ENCODE measurements at places on chromosomes 5 and 9.

GRCh38 chr9:99820685-99821395 is 845 bp upstream of the NR4A3 start:
- DNase-seq: peak; percentile 74

DNA sequence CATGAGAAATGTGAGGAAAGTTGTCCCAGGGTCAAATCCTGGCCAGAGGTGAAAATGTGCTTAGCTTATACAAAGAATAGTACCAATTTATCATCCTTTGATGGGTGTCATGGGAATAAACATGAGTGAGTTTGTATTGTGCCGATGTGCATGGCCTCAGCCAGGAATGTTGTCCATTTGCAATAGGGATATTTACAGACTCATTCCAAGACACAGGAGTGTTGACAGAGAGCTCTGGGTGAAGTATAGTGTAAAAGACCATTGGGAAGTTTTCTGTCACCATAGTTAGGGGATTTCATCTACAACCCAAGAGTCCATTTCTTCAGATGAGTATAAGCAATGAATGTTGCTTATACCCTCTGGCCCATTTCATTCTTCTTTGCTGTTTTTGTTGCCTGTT is 160.1 kb downstream of the DMAC1 start:
- DNase-seq: no peak

DNA sequence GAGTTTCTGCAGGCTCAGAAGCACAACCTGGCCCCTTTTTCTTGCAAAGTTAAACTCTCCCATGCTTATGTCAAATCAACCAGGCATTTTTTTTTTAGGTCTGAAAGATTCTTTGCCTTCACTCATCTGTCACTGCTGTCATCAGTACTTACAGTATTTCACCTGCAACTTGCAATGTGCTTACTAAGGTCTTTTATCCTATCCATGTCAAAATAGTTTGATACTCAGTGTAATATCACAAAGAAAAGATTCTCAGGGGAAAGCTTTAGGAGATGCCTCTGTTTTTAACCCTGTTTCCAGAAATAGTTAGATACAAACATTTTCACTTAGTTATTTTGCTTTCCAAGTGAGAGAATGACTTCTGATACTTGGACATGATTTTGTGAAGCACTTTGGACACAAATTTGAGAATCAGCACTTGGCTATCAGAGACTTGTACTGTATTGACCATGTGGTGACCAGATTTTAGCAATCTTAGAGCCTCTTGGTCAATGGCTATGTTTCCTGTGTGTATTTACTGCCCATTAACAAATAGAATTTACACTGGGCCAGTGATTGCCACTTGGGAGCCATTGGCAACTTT is 428.2 kb downstream of the IRX1 start:
- no peak for DNase-seq

DNA sequence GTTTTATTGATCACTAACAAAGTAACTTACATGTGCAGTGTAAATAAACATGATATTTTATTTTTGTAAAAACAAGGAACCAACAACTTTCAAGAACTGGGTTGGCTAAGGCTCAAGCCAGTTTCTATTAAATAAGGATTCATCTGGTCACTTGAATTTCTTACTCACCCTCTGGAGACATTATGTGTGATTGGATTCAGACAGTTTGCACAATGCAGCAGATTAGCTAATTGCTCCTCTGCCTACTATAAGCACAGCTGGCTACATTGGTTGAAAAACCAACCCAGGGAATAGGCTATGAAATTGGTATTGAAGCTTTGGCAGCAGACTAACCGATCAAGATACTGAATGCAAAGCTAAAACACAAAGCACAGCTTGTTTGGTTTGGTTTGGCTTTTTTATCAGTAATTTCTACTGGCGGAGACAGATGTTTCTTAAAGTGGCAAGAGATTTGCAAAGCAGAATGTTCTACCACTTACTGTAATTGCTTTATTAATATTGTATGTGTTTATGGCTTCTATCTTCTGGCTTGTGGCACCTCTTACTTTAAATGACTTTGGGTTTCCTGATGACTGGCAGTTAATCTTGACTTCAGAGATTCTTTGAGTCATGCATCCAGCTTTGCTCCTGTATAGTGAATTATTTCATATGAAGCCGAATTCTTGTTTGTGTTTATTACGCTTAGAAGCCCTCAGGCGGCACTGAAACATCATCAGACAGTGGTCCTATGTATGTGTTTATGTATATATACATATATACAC is 231.5 kb downstream of the MPDZ start:
- DNase-seq: no peak

DNA sequence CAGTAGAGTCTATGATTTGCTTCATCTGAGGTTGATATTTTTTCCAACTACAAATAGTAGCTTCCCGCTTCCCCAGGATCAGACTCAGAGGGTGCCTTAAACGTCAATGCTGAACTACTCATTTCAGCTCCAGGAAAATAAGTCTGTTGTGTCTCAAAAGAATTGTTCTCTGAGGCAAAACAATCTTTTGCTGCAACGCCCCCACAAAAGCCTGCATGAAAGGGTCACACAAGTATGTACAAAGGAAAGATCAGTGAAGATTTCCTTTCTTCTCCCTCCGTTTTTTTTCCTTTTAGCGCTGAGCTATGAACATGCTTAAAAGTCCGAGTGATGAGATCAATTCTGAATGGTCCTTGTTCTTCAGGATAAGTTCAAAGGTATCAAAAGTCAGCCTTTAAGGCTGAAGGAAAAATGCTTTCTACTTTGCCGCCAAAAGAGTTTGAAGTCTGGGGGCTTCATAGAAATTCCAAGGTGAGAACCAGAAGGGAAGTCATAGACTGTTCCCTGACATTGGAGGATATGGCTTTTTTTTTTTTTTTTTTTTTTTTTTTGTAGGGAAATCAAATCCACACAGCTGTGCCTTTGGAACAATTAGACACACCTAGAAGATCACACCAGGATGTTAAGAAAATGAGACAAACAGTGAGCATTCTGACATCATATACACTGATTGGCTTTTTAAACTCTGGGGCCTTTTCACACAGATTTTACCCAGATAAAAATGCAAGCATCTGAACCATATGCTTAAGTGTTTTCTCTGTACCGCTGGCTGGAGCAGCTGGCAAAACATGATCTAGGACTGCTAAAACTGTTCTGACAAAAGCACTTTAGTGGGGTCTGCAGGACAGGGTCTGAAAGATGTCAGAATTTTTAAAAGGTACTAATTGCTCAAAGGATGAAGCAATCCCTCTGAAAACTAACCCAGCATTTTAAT is 329.3 kb downstream of the ENC1 start:
- no peak for DNase-seq

- DNase-seq: no peak
Observed at GRCh38 chr5:135718151-135718550, 116.3 kb upstream of the SLC25A48 start.

- no peak for DNase-seq
Observed at GRCh38 chr9:130156672-130157071, 15.5 kb upstream of the NCS1 start.

- no peak for DNase-seq
Observed at GRCh38 chr5:57550132-57550531, 67.5 kb upstream of the ACTBL2 start.

DNA sequence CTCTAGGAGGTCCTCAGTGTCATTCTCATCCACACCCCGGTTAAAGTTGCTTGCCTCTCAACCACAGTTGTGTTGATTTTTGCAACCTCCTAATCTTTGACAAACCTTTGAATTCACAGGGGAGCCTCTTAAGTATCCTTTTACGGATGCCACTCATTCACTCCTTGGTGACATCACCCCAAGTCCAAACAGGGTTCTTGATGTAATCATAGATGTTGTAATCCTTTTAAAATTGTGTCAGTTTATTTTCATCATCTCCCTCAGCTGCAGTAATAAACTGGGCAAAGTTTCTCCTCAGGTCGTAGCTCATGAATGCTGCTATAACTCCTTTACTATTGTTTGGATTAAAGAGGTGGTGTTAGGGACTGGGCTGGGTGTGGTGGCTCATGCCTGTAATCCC is 637.2 kb upstream of the NUDT12 start:
- DNase-seq: no peak

DNA sequence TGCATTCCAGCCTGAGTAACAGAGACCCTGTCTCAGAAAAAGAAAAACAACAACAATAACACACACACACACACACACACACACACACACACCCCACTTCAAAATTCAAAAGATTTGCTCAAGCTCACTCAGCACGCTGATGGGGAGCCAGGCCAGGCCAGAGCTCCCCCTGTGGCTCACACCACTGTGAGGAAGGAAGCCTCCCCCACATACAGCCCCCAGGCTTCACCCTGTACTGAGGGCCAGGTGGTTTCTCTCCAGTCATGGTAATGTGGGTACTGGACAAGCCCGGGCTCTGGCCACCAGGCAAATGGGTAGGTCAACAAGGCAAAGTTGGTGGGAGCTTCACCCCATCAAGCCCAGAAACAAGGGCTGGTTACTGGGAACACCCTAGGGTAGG is 19.0 kb downstream of the ATOX1 start:
- DNase-seq: peak; percentile 33

GRCh38 chr5:62431735-62432620 is 19.4 kb downstream of the IPO11 start:
- peak; percentile 40 for DNase-seq

GRCh38 chr5:80864706-80865435 is 95.3 kb upstream of the RASGRF2 start:
- DNase-seq: no peak

- DNase-seq: no peak
Observed at GRCh38 chr9:13807118-13807517, 506.8 kb downstream of the NFIB start.

GRCh38 chr5:154542581-154542980 is 64.6 kb upstream of the HAND1 start:
- DNase-seq: no peak

- peak; percentile 46 for DNase-seq
Observed at GRCh38 chr9:128882677-128883603, 1.0 kb downstream of the LRRC8A start.

- no peak for DNase-seq
Observed at GRCh38 chr5:163478126-163478981, 17.9 kb downstream of the HMMR start.

DNA sequence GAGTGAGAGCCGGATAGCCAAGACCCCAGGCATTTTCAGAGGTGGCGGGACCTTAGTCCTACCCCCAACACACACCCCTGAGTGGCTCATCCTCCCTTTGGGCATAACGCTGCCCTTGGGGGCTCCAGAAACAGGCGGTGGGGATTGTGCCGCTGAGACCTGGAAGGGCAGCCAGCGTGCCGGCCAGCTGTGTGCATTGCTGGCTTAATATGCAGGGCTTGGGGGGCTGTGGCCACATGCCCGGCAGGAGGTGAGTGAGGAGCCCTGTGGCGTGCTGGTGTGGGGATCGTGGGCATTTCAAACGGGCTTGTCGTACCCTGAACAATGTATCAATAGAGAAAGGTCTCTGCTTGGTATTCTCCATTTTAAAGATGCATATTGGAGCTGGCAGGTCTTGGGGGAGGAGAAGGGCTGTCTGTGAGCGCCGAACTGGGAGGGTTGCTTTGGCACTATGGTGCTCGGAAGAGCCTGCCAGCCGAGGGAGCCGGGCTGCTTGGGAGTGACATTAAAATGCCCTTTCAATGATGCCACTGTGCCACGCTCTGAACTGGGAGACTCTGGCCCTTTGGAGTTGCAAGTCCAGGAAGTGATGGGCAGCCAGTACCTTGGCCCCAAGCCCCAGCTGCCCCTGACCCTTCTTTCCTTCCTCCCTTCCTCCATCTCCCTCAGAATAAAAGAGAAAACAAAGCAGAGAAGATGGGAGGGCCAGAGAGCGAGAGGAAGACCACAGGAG is 11.2 kb upstream of the OLFM1 start:
- no peak for DNase-seq

DNA sequence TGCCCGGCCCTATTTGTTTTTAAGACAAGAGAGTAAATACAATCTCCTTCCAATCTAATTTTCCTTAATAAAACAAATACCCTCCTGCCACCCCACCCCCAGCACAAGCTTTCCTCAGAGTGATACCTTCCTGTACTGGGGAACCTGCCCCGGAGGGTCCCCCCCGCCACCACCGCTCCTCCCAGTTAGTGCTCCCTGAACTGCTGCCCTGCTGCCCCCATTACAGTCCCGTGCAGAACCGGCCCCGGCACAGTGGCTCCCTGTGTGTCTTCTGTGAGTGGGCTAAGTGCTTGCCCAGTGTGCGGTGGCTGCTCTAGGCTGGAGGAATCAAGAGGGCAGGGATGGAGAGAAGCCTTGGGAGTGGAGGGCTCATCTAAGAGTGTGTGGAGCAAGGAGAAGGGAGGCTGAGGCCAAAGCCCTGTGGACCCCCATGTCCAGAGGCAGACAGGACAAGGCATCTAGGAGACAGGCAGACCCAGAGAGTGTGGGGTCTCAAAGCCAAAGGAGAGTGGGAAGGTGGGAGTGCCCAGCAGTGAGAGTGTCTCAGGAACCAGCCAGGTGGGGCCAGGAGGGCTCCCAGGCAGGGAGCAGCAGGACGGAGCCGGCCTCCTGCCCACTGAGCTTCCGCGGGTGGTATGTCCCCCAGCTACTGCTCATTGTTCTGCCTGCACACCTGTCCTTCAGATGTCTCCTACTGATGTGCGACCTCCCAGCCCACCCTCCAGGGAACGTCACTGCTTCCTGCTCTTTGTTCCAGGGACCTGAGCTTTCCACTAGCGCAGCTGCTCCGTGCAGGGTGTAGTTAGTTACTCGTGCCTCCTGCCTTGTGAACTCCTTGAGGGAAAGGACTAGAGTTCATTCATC is 129.0 kb downstream of the DAB2IP start:
- no peak for DNase-seq

DNA sequence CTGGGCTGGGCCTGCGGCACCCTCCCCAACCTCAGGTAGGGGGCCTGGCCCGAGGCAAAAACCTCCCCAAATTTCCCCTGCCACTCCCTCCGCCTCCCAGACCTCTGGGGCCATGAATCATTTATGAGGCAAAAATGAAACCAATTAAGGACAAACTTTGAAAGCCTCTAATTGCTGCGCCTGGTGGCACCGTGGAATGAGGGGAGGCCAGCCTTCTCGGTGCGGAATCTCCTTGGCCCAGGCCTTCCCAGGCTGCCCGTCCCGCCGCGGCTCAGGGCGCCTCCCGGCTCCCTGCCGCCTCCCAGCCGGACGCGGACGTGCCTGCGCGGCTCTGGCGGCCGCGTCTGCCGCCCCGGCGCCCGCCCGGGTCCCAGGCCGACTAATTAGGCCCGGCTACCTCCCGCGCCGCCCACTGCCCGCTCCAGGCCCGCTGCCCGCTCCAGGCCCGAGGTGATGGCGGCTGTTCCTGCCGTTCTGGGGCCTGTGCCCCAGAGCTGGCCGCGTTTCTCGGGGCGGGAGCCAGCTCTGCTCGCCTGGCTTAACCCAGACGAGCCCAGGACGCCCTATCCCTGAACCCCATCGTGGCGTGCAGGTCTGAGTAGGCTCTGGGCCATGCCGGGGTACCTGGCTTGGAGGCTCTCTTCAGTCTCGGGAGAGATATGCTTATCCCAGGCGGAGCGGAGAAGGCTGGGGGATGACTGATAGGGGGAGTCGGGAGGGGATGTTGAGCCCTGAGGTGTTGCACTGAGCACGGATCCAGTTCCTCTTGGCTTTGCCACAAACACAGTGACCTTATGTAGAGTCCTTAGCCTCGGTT is 20.1 kb downstream of the CXXC5 start:
- peak; percentile 51 for DNase-seq

GRCh38 chr5:84063041-84063440 is 321.6 kb downstream of the EDIL3 start:
- no peak for DNase-seq

Measured in ovary (tissue), 10 donors.